NCI-H2171 (cell line): ENCODE measurements at places on chromosomes 5 and 9.

GRCh38 chr9:123925819-123926218 lies 4.1 kb downstream of the DENND1A start:
- DNase-seq = no peak

DNA sequence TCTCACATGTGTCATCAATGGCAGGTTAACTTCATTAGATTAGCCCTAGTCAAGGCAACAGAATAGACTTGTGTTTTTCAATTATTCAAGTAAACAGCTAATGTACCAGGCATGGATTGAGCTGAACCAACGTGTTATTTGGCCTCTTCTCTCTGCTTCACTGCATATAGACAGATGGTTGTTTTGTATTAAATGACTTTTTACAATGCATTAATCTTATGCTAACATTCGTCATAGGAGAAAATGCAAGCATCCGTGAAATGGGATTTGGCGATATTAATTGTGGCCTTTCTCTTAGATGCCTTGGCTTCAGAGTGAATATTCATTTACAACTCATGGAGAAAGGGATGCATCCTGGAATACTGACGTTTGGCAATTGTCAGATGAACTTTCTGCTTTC lies 208.0 kb downstream of the KCTD16 start:
- DNase-seq = peak; percentile 12

GRCh38 chr5:5795074-5795771 lies 372.7 kb downstream of the ICE1 start:
- DNase-seq = no peak

- no peak for DNase-seq
These were observed 562.8 kb downstream of the BNC2 start for GRCh38 chr9:16307626-16308195.

- no peak for DNase-seq
These were observed 45.2 kb downstream of the AHRR start for GRCh38 chr5:366541-367357.

DNA sequence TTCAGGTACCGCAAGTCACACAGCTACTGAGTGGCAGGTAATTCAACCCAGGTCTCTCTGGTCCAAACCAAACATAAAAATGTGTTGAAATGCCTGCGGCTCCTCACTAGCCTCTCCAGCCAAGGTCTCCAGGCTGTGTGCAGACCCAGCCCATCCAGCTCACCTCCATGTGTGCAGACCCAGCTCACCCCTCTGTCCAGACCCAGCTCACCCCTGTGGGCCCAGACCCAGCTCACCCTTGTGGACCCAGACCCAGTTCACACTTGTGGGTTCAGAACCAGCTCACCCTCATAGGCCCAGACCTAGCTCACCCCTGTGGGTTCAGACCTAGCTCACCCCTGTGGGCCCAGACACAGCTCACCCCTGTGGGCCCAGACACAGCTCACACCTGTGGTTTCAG lies 188.0 kb upstream of the ADCY2 start:
- no peak for DNase-seq

- no peak for DNase-seq
These were observed 50.9 kb downstream of the FANCC start for GRCh38 chr9:95266649-95267048.

- no peak for DNase-seq
These were observed 466.4 kb upstream of the SMC2 start for GRCh38 chr9:103627731-103628130.

DNA sequence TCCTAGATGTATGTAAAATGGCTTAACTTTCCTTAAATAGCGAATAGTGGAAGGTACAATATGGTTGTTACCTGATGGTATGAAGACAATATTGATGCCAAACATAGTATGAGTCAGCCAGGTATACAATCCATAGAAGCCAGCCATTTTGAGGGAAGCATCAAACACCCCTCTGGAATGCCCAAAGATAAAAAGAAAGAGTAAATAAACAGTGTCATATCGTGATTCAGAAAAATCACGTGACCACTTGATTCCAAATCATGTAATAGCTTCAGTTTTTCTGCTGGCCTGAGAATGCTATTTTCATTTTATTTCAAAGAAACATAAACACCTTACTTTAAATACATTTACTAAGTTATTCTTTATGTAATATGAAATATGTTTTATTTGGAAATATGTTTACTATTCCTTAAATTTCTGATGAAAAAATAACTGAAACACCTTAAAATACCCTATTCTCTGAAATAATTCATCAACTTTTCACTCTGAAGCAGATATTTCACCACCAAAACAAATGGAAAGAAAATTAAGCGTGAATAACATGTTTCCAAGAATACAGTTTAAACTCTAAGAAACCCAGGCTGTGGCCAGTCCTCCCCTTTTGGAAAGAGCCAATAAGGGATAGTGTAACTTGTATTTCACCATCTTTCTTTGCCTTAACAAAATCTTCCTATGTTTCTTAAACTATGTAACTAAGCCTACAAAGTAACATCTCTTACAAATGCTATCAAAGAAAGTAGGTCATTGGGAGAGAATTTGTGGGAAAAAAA lies 24.8 kb upstream of the CTNNAL1 start:
- no peak for DNase-seq

- no peak for DNase-seq
These were observed 128.0 kb downstream of the RFX3 start for GRCh38 chr9:3397766-3398165.

DNA sequence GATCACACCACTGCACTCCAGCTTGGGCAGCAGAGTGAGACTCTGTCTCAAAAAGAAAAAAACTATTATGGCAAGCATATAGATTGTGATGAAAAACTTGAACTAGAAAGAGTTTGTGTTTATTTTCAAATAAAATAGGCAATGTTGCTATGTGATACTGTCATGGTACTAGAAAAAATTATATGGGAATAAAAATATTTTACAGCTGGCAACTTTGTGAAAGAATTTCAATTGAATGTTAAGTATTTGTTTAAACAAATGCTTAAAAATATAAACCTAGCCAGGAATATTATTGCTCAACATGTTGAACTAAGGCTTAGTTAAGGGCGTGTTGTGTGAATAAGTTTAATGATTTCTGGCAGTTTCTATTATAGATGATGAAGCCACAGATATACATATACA lies 31.7 kb downstream of the HSDL2 start:
- DNase-seq = no peak

GRCh38 chr9:17905366-17905765 lies 326.5 kb downstream of the SH3GL2 start:
- no peak for DNase-seq

DNA sequence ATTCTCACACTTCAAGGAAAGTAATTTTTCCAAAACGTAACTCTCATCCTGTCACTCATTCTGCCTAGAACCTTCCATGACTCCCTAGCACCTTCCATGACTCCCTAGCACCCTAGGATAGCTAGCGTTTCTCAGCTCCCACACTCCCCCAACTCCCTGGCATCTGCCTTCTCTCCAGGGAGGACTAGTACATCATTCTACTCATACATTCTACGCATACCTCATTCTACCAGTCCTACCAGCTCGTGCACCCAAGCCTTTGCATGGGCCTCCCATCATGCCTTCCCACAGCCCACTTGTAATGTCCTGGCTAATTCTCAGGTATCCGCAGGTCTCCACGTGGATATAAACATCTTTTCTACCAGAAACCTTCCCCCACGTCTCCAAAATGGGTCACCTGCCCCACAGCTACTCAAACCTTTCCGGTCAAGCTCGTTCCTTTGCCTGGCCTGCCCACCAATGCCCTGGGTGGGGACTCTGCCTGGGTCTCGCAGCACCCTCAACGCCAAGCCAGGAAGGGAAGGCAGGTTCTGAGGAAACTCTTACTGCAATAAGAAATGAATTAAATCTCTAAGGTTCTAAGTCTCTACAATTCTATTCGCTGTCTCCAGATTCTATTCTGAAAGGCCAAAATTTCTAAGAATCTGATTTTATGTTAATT lies 930 bp downstream of the ANKS6 start:
- DNase-seq = no peak

- DNase-seq = no peak
These were observed 156.4 kb downstream of the RORB start for GRCh38 chr9:74653410-74654080.

DNA sequence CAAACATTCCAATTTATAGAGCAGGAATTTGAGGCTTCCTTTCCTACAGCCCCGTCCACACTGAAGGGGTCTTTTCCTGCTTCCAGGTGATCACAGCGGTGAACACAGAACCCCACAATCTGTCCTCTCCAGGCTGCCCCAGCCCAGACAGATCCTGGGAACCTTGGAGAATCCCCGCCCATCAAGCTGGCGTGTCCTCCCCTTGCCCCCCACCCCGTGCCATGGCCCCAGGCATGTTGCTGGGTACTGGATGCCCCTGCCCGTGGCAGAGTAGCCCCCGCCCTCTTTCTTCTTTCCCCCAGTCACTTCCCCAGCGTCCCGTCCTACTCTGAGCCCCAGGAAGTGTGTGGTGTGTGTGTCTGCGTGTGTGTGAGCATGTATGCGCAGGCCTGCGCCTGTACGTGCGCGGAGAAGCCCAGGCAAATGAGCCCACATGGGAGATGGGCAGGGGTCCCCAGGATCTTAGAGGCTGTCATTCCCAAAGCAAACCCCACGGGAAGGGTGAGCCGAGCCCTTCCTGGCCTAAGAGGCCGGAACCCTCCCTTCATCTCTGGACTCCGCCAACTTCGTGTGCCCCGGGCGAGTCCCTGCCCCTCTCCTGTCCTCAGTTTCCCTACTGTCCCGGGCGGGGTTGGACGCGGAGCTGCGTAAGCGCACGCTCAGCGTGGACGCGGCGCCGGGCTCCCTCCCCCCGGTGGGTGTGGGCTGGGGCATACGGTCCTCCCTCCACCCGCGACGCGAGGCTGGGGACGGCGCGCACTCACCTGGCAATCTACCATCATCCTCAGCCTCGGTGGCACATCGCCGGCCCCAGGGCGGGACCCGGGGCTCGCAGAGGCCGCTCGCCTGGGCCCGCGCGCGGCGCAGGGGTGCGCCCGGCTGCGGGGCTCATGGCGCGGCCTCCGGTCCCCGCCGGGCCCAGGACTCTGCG lies 15.2 kb downstream of the GBGT1 start:
- DNase-seq = peak; percentile 65

DNA sequence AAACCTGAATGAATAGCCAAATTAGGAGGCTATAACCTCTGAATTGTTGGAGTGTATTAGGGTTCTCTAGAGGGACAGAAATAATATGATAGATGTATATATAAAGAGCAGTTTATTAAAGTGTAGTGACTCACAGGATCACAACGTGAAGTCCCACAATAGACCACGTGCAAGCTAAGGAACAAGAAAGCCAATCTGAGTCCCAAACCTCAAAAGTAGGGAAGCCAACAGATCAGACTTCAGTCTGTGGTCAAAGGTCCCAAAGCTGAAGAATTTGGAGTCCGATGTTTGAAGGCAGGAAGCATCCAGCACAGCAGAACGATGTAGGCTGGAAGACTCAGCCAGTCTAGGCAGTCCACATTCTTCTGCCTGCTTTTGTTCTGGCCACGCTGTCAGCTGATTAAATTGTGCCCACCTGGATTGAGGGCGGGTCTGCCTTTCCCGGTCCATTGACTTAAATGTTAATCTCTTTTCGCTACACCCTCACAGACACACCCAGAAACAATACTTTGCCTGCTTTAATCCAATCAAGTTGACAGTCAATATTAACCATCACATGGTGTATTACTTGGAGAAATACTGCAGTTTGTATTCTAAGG lies 550.6 kb downstream of the CDH10 start:
- DNase-seq = no peak

DNA sequence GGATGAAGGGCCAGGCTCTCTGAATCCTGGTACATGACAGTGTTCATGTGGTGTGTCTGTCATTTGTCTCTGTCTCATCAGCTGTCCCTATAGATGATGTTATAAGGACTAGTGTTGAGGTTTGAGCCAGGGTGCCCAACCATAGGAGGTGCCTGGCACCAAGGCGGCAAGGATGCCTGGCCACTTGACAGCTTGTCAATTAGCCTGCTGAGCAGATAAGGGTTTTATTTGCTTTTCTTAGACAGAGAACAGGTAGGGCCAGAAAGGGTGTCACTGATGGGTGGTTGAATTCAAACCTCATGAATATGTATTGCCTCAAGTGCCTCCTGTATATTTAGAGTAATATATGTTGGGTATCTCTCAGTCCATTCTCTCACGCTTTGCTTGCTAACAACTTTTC lies 30.1 kb upstream of the AUH start:
- DNase-seq = no peak
